Lung (tissue), 17 donors: ENCODE measurements at places on chromosomes 13 and 19.
A peak's percentile ranks its signal among the peaks of the same experiment; 100 is the strongest.

DNA sequence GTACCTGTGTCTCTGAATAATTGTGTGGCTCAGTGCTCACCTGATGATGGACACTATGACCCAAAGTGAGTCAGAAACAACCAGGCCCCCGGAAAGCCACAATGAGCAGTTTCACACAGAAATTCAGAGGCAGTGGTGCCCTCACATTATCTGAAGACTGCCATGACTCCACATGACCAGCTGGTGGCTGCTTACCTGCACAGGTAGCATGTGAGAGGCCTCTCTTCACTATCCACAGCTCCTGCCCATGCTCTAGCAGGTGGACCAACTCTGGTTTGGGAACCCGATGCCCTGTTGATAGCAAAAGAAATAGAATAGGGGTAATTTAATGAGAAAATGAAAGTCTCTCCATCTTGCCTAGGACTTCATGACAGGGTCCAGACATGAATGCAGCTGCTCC, 7.2 kb downstream of the ZNF550 start:
- no peak for DNase-seq

GRCh38 chr19:42176649-42176989, 40.9 kb downstream of the DEDD2 start:
- DNase-seq = no peak

DNA sequence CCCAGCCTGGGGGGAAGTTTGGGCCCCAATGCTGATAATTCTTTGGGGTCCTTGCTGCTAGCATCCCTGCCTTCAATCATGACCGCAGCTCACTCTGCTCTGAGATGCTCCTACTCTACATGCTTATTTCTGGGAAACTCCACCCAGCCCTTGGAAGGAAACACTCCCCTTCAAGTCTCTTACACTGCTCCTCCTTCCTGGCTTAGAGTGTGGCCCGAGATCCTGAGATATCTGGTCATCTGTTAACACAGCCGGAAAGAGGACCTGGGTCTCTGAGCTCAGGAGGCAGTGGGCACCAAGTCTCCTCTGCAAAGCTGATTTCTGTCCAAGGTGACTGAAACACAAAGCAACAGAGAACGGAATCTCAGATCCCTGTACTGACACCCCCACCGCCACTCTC, 33.0 kb downstream of the CYP4F2 start:
- no peak for DNase-seq

DNA sequence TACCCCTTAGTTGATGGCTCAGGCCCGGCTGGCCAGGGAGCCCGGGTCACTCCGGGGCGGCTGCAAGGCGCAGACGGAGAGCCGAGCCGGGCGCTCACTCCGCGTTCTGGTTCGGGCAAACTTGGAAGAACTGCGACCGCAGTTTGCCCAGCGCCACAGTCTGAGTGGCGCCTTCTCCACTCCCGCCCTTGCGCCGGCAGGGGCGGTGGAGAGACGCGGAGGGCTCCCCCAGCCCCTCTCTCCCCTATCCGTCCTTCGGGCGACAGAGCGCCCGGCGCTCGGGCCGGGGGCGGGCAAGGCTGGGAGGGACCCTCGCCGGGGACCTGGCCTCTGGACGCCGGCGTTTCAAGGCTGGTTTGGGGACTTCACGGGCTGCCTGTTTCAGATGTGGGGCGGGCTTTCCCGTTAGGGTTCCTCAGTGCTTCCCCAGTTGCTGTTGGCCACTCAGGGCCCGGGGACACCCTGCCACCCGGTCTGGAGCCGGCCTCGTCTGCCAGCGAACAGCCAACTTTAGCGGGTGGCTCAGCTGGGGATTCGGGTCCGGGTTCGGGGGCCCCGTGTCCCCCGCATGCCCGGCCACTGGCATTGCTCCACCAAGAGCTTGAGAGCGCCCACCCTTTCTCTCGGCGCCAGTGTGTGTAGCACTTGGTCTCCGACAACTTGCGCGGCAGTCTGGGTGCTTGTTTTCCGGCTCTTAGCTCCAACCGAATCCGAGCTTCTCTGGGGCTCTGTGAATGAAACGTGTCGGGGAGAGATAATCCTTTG, 1.5 kb downstream of the GPC6 start:
- DNase-seq = peak; percentile 94

DNA sequence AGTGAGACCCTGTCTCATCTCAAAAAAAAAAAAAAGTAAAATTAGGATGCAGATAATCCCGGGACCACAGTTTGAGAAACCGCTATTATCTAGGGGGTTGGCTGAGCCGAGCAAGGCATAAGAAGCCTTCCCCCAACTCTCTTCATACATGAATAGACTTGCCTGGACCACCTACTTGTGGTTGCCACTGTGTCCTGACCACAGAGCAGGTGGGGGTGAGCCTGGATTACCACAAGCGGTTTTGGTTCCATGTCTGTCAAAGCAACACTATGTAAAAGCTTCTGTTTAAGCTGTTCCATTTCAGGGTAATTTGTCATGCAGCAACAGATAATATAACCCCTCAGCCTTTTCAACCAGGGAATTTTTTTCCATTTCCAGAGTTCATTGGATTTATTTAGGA, 3.3 kb upstream of the NAPA start:
- DNase-seq = no peak

DNA sequence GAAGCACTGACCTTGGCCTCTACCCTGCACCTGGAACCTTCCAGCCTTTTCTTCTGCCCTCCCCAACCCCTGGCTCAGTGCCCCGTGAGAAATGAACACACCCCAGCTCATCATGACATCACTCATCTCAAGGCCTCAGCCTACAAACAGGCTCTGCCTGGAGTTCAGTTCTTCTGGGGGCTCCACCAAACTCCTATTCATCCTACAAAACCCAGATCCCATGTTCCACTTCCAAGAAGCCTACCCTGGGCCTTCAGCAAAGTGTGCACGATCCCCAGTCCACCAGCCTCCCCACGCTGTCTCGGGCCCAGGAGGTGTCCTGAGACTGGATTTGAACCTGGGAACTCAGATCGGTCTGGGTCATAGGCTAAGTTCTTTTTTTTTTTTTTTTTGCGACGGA, 9.0 kb upstream of the SHC2 start:
- no peak for DNase-seq

DNA sequence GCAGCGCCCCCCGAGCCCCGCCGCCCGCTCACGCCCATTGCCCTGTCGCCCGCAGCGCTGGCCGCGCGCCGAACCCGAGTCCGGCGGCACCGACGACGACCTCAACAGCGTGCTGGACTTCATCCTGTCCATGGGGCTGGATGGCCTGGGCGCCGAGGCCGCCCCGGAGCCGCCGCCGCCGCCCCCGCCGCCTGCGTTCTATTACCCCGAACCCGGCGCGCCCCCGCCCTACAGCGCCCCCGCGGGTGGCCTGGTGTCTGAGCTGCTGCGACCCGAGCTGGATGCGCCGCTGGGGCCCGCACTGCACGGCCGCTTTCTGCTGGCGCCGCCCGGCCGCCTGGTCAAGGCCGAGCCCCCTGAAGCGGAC, 518 bp downstream of the KLF2 start:
- peak; percentile 55 for DNase-seq
